D721Med (cell line): ENCODE measurements at places on chromosomes 5 and 9.

DNA sequence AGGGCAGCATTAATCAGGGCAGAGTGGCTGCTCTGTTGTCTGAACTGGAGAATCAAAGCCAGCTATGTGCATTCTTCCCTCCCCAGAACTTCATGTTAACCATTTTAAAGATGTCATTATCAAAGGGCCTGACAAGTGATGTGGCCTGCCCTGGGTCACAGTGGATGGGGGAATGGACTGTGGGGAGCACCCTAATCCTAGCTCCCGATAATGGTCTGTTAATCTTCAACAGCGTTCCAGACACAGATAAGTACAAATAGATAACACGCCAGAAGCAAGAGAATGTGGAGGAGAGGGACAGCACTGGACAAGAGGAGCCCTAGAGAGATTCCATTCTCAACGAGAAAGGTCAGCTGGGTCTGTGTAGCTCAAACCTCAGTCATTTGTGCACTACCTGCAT is 77.5 kb downstream of the DPYSL3 start:
- no peak for DNase-seq

DNA sequence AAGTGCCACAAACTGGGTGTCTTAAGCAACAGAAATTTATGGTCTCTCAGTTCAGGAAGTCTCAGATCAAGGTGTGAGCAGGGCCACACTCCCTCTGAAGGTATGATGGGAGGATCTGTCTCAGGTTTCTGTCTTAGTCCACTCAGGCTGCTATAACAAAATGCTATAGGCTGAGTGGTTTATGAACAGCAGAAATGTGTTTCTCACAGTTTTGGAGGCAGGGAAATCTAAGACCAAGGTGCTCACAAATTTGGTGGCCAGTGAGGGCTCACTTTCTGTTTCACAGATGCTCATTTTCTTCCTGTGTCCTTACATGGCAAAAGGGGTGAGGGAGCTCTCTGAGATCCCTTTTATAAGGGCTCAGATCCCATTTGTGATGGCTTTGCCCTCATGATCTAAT is 281.4 kb downstream of the CWC27 start:
- no peak for DNase-seq

- DNase-seq: no peak
These were observed 1397.5 kb upstream of the CDH6 start for GRCh38 chr5:29796013-29796412.

DNA sequence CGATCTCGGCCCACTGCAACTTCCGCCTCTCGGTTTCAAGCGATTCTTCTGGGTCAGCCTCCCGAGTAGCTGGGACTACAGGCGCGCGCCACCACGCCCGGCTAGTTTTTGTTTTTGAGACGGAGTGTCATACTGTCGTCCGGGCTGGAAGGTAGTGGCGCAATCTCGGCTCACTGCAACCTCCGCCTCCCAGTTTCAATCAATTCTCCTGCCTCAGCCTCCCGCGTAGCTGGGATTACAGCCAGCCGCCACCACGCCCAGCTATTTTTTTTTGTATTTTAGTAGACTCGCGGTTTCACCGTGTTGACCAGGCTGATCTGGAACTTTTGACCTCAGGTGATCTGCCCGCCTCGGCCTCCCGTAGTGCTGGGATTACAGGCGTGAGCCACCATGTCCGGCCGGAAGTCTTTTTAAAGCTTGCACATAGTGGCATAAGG is 1.2 kb downstream of the SMC5 start:
- no peak for DNase-seq

DNA sequence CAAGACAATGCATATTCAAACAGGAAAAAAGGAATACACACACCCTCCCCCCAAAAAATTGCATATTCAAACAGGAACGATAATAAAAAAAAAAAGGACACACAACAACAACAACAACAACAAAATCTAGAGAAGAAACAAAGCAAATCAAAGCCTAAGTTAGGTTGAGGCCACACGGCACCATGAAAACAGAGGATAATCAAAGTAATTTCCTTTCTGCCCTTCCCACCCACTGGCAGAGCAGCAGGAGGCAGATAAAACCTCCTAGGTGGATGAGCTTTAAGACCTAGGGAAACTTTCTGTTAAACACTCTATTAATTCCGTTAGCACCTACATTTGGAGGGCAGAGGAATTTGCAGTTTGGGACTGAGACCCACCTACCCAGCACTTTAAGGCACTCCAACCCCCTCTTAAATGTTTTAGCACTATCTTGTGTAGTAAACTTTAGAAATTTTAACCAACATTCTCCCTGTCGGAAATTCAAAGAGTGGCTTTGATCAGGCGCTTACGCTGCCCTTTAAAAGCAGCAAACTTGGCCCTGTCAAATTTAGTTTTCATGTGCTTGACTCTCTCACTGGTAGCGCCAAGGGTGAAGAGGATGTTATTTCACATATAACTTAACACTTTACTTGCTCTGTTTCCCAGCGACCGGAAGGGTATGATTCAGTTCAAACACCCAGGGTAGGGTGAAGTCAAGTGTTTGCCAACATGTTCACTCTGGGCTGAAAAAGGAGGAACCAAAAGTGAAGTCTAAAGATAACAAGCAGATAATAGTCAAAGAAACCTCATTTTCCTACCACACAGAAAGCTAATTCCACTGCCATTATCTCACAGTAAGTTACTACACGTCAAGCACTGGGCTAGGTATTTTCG is 9.2 kb downstream of the ENC1 start:
- no peak for DNase-seq

- DNase-seq: no peak
These were observed 81.9 kb upstream of the DHFR start for GRCh38 chr5:80736730-80737129.

DNA sequence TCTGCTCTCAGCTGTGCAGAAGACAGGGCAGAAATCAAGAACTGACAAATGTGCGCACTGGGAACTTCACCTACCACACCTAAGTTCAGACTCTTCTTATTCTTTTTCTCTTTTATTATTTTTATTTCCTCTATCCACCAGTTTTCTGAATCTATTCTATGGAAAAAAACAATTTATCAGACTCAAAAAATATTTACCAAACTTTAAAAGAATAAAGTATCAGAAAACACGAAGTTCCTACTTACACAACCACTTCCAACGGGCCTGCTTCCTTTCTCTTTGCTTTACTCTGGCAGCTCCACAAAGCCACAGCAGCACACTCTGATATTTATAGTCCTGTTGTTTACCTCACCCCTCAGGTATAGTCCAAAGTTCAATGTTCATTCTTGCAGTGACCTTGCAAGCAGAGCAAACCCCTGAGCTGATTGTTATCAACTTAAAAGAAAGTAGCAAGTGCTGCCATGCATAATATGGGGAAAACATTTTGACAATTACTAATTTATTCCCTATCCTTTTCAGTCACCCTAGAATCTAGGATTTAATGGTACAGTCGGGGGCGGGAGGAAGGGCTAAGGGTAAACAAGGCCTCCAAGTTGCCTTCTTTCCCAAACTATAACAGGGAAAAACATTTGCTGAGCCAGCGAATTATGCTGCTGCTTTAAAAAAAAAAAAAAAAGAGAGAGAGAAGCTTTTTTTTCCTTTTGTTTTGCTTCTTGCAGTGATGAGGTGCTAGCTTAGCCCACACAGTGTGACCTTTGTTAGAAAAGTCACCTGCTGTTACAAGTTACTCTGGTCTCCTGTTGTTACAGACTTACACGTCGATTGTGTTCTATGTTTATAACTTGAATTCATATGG is at the start of gene SELENOP:
TSS of gene SELENOP (minus strand) at position 302 of the 856 bp plus-strand sequence. CDS start 3,539 bp downstream, outside the sequence.
- DNase-seq: no peak
